CD4-positive, alpha-beta T cell treated with Interleukin-6 at 100 ng/mL for 8 hours (primary cell): ENCODE measurements at places on chromosomes 2 and 18.
A peak's percentile ranks its signal among the peaks of the same experiment; 100 is the strongest.

GRCh38 chr18:58502628-58503027 lies 126.3 kb downstream of the ALPK2 start:
- no peak for DNase-seq

GRCh38 chr18:48539406-48540250 lies 797 bp downstream of the CTIF start:
- peak; percentile 12 for DNase-seq

GRCh38 chr2:198664321-198664720 lies 793.4 kb downstream of the SATB2 start:
- DNase-seq: no peak

DNA sequence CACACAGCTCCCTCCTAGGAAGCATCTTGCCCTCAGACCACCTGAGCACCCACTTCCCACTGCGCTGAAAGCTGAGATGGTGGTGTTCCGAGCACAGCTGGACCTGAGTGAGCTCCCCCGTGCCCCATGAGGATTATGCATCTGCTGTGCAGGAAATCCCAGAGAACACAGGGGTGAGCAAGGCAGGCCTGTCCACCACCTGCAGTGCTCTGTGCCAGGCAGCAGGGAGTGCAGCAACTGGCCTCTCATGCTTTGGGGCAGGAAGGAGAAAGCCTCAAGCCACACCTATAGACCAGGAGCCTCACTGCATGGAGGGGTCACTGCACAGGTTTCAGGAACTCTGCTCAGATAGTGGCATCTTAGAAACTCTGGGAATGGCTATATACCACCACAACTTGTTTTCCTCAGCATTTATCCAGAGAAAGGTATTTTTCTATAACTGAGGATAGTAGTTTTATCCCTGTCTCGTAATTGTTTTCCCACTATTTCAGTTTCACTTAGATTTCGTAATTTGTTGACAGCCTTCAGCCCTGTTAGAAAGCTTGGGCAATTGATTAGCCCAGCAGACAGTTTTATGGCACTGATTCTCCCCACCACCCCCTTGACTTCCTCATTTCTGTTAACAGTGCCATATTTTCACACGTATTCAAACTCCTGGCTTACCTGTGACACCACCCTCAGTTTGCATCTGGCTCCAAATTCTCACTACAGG lies 144.3 kb upstream of the DAPL1 start:
- DNase-seq: no peak

- no peak for DNase-seq
Observed at GRCh38 chr2:223180463-223180862, 128.5 kb downstream of the KCNE4 start.

GRCh38 chr2:207241198-207241597 lies 75.5 kb upstream of the KLF7 start:
- DNase-seq: no peak
